BJ (cell line): ENCODE measurements at places on chromosomes 6 and 20. TPM values are rescaled to one million over a fixed set of nuclear protein-coding genes. Genes with fewer than 3 reads are reported as not detected.

- DNase-seq: no peak
Observed at GRCh38 chr6:129100164-129100563, 217.2 kb downstream of the LAMA2 start.

DNA sequence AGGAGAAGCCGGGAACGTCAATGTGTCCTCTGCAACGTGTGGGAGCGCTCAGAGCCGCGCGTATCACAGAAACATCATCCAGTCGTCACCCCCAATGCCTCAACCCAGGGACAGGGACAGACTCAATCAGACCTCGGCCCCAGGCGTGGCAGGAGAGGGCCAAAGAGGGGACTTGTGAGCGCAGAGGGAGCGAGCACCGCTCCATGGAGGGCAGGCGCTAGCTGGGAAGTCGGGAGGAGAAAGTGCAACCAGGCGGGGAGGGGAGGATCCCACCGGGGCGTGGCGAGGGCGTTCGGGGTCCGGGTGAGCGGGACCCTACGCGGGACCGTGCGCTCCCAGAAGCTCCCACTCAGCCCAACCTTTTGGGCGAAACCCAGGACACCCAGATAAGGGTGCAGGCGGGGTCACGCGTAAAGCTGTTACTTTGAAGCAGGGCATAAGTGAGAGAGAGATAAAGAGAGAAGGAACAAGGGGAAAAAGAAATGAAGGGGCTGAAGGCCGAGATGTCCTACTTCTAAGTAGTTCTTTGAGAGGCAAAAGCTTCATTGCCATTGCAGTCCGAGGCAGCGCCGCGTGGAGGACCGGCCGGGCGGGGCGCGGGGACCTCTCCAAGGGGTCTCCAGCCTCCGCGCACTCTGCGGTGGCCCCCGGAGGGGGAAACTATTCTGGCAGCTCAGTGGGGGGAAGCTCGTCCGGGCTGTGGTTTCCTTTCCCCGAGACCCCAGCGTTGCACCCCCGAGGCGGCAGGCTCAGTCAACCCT lies 862 bp upstream of the SOBP start:
- no peak for DNase-seq

HLA-DQA1 gene
- polyA plus RNA-seq: not detected in 2 replicates

GABRR1 gene
- not detected in 2 replicates for polyA plus RNA-seq

DNA sequence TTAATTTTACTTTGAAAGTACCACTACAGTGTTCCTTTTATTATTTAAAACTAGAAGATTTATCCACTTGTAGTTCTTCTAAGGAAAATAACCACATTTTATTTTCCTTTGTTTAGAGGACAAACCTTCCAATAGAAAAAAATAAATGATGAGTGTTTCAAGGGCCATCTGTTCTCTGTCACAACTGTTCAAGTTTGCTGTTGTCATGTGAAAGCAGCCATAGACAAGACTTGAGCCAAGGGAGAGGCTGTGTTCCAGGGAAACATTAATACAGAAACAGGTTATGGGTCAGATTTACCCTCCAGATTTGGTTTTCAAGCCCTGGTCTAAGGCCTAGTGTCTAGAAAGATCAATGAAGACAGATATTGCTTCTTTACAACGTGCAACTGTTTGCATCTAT lies 463.6 kb downstream of the C6orf118 start:
- no peak for DNase-seq

PDYN gene
- polyA plus RNA-seq: not detected in 2 replicates
